ENCODE measurements at places on chromosomes 11 and 22.

DNA sequence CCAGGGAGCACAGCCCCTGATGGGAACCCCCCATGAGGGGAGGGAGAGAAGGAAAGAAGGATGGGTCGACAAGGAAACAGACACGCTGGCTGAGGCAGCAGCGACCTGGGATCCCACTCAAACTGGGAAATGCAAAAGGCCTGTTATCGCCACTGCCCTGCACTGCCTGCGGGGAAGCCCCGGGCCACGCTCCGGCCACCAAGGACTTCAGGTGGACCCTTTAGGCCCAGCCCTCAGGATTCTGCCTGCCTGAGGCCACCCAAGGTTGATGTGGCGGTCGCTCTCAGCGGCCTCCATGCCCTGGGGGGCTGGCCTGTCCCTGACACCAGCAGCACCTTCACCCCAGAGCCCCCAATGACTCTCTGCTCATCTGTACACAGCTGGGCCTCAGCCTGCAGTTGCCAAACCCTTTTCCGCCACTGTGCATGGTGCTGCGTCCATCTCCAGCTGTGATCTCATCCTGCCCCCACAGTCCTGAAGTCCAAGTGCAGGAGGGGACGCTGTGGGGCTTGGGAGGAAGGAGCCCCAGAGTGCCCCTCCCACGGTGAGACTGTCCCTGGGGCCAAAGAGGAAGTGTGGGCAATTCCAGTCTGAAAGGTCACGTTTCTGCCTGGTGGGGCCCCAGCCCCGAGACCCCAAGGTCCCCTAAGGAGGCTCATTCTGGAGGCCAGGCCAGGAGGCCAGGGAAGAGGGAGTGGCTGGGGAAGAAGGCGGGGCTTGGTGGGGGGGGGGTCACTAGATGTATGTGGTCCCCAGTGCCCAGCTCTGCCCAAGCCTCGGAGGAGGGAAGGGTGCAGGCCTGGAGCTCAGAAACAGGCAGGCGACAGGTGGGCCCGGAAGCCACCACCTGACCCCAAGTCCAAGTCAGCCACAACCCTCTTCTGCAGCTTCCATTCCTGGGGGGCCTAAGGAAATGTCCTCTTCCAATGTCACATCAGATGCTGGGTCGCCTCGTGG, 31.6 kb downstream of the OSBPL5 start:
- DNase-seq = no peak

- no peak for DNase-seq
Measured at GRCh38 chr11:126890561-126890960, 110.0 kb downstream of the KIRREL3 start.

DNA sequence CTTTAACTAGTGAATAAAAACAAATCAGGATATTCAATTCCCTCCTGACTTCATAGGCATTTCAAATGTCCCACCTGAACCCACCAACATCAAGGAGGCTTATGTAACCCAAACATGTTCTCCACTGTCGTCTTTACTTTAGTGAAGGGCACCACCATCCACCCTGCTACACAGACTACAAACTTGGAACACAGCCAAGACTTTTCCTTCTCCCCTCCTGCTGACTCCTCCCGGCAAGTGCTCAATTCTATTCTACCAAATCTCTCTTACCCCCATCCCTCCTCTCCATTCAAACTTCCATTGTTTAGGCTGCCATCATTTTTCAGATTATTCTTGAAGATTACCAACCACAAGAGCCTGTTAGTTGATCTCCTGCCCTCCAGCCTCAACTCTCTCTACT, 24.3 kb downstream of the SAAL1 start:
- DNase-seq = no peak

DNA sequence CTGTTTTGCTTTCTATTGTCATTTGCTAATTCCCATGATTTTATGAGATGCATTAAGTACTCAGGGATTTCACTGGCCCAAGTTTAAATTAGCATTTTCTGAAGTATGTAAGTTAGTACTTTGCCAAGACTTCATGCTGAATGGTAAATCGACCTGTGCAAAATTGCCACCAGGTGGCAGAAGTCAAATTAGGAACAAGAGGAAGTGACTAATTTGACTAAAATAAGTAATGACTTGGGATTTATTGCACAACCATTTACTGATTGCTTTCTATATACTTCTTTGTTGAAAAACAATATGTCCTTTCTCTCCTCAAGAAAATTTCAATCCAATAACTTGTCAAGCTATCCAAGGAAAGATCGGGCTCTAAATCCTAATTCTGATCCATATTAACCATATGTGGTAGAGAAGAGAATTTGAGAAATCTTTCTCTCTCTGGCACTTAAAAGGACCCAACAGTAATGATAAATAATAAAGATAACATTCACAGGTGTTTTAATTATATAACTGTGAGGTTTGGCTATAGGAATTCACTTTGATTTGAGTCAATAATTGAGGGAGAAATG, 253.7 kb upstream of the CHORDC1 start:
- DNase-seq = peak; percentile 38

DNA sequence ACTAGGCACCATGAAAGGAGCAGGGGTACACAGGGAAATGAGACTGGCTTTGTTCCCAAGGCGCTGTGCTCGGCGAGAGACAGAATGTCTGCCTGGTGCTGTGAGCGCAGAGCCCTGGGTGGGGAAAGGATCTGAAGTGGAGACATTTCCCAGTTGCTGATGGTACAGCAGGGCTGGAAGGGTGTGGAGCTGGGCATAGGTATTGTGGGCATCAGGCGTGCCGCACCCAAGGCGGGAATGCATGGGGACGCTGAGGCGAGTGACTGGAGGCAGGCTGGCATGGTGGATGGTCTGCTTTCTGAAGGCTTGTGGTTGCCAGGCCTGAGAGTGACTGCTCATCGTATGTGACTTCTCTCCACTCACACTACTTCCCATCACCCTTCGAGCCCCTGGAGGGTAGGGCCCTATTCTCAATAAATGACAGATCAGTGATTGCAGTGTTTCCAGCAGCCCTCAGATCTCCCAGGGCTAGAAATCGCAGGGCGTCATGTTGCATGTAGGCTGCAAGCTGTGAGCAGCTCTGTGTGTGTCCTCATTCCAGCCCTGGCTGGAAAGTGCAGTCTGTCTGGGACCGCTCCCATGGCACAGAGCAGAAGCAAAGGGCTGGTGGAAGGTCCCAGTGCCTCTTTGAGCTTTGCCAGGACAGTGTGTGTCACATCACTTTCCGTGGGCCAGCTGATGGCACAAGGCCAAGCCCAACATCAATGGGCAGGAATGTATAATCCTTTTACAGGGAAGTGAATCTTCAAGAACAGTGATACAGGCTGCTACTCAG, 67.7 kb downstream of the TBC1D22A start:
- peak; percentile 84 for DNase-seq

- no peak for DNase-seq
Measured at GRCh38 chr11:111379602-111380136, 594 bp upstream of the POU2AF1 start.

DNA sequence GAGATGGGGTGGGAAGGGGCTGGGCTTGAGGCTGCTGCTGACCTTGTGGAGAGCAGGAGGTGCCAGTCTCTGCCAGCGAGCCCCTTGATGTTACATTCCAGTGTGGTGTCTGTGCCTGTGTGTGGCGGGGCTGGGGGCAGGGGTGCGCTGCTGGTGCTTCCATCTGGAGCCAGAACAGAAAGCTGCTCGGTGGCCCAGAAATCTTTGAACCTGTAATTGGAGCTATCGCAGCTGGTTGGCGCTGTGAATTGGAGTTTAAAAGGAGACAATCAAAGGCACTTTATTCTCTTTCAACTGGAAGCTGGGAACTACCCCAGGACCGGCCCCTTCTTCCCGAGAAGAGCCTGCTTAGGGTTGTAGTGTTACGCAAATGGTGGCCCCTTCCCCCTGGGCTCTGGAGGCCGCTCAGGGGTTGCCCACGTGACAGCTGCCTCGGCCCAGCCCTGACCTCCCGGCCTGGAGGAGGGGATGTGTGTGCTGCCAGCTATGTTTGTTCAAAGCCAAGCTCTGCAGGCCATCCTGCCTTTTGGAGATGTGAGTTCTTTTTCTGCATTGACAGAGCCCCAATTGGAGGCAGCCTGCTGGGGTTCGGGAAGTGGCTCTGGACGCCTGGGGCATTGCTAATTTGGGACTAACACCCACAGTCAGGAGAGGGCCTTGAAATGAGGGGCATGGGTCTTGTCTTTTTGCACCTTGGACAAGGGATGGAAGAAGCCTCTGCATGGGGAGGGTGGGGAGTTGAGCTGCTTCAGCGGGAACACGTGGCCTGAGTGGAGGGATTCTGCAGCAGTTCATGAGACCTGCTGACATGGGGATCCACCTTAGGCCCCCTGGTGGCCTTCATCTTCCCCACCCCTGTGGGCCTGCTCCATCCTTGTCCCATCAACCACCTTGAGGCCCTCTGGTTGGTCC, 14.0 kb upstream of the ARSA start:
- peak; percentile 22 for DNase-seq

GRCh38 chr11:8294251-8294935, 30.7 kb upstream of the LMO1 start:
- DNase-seq = no peak

GRCh38 chr11:85756401-85757200, 54.3 kb downstream of the SYTL2 start:
- no peak for DNase-seq

GRCh38 chr11:38274031-38274430, 1676.0 kb upstream of the RAG2 start:
- peak; percentile 6 for DNase-seq

GRCh38 chr22:32127904-32128303, 31.2 kb downstream of the C22orf42 start:
- no peak for DNase-seq

DNA sequence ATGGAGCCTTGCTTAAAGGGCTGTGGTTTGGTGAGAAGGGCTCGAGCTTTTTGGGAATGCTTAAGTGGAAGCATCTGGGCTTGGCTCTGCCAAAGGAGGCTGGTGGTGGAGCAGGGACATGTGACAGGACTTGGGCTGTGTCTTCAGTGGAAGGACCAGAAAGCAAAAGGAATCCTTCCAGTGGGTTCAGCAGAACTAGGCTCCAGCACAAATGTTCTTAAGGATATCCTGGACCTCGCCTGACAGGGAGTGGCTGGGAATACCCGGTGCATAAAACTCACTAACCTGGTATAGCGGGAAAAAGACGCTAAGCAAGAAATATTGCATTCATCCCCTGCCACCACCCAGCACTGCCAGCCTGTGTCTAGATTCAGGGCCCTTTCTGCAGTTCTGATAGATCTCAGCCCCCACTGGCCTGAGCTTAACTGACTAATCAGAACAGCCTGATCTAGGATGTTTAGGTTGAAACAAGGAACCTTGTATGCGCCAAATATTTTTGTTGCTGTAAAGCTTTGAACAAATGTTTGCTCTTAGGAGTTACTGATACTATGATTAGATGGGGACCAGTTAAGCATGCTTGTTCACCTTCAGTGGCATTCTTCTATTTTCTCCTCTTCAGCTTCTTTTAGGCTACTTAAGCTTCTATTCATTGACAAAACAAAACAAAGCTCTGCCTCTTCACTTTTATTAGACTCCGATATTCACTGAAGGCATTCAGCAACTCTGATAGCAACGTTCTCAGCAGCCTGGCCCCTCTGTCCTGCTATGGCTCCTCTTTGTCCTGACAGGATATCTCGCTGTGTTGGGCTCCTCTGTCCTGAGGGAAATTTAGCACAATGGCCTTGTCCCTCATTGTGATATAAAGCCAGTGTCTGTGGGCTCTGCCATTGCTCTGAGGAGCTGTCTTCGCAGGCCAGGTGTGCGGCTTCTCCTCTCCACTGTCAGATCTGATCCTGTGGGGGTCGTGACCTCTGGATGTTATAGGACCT, 25.0 kb downstream of the PPFIBP2 start:
- no peak for DNase-seq

- no peak for DNase-seq
Measured at GRCh38 chr11:28735511-28735910, 627.3 kb downstream of the METTL15 start.

DNA sequence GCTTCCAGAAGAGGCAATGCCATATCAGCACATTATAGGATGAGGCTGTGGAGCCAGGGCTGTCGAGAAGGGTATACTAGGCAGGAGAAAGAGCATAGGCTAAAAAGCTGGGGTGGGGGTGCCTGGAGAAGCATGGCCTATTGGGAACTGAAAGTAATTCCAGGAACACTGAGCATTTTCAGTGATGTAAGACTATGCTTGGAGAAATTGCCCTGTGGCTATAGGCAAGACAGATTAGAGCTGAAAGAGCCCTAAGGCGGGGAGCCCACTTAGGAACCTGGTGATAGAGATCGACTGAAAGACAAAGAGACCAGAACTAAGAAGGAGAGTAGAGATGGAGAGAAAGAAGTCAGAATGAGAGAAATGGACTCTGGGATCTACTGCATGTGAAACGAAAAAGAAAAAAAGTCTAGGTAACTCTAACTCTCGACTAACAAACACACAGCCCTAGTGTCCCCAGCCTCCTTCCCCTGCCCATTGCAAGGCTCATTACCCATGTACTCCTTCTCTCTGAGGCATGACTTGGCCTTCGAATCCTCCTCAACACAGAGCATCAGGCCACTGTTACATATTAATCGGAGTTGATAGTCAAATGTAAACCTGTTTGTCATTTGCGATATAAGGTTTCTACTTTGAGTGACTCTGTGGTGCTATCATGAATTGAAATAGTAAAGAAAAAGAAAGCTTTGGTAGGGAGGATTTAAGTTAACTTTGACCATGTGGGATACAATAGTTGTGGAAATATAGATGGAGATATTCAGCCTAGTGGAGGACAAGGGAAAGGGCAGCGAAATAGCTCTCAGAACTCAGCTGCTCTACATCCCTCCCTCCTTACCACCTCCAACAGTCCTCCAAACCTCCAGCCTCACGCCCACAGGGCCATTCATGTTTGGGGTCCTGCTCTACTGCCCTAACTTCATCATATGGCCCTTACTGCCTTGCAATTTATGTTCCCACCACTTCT, 52.3 kb upstream of the BMAL1 start:
- no peak for DNase-seq

DNA sequence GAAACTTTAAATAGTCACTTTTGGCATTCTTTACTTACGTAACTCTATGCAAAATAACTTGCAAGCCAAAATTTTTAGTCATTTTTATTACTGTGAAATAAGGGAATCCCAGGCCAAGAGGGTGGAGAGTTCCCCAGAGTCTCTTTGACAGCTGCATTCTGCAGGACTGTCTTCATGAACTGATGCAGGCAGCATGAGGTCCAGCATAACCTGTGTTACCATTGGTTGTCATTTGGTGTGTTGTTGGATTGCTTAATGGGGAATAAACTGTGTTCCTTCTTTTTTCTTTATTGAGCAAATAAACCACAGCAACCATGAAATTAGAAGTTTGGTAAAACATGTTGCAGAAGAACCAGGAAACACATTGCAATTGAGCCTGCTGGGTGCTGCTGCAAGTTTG, 24.6 kb downstream of the MMP27 start:
- peak; percentile 48 for DNase-seq

- no peak for DNase-seq
Measured at GRCh38 chr11:99371257-99371656, 350.5 kb downstream of the CNTN5 start.

GRCh38 chr11:118608360-118609227, 1.2 kb downstream of the PHLDB1 start:
- peak; percentile 87 for DNase-seq

- no peak for DNase-seq
Measured at GRCh38 chr11:118087931-118088330, 1.2 kb upstream of the SMIM35 start.

- no peak for DNase-seq
Measured at GRCh38 chr22:22031183-22031945, 48.8 kb upstream of the TOP3B start.

GRCh38 chr11:79113054-79113690, 327.7 kb downstream of the TENM4 start:
- DNase-seq = peak; percentile 41

Data from fibroblast of skin of right biceps (primary cell).